ENCODE measurements at places on chromosomes 4 and X.
A peak's percentile ranks its signal among the peaks of the same experiment; 100 is the strongest.

GRCh38 chr4:114072781-114073180 lies 93.3 kb upstream of the ARSJ start:
- DNase-seq, result no peak

DNA sequence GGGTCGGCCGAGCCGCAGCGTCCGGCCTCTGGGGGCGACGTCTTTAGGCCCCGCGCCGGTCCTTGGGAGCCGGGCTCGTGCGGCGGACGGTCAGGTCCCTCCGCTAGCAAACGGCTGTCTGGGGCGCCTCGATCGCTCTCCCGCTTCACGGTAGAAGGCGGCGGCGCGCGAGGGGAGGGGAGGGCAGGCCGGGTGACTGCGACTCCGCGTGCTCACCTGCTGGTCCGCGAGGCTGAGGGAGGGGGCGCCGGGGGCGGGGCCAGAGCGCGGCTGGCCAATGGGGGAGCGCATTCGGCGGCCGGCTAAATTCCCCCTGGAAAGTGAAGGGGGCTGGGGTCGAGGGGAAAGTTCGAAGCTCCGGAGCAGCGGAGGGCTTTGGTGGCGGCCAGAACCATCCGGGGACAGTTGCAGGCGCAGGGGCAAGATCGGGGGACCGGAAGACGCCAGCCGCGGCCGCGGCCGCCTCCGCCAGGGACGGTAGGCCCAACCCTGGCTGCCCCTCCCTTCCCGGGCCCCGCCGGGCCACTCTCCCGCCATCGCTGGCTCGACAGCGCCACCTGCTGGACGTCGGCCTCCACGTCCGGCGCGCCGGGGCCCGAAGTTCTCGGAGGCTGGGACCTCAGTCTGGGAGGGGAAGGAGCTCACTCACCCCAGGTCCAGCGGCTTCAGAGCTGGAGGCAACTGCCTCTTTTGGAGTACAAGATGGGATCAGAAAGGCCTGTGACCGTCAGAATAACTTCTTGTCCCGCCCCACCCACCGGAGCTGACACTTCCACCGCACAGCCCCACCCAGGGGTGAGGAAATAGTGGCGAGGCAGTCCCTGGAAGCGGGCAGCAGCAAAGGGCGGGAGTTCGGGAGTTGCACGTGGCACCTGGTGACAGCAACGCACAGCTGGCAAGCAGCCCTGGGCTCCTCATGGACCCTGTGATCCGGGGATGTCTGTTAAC lies 49.9 kb downstream of the ELF4 start:
- DNase-seq, result peak; percentile 51

DNA sequence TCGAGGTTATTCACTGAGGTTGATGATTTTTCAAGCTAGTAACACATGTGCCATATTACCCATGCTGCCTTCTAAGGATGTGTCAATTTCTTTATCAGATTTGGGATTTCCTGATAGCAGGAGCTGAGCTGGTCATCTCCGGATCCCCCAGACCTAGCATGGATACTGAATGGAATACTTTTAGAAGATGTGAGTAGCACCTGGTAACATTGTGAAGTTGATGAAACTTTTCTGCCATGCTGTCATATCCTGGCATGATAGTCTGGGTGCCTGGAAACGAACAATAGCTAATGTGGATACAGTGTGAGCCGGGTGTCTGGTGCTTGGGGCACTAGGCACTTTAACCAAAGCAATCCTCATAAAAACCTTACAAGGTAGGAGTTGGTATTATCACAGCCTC lies 11.0 kb upstream of the CYTL1 start:
- no peak for DNase-seq

DNA sequence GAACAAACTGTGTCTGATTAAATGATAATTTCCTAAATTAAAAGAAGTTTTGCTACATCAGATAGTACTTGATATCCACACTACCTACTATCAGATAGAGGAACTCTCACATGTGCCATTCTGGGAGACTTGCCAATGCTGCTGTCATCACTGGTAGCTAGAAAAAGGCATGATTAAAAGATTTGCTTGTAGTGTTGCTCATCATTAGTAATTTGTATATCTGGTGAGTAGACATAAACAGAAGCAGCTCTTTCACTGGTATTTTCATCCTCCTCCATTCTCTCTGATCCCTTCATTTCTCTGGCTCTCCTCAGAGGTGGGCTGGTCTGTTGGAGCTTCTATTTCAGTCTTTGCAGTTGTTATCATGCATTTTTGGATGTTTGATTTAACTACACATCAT lies 56.0 kb downstream of the SPRY1 start:
- DNase-seq, result peak; percentile 20

DNA sequence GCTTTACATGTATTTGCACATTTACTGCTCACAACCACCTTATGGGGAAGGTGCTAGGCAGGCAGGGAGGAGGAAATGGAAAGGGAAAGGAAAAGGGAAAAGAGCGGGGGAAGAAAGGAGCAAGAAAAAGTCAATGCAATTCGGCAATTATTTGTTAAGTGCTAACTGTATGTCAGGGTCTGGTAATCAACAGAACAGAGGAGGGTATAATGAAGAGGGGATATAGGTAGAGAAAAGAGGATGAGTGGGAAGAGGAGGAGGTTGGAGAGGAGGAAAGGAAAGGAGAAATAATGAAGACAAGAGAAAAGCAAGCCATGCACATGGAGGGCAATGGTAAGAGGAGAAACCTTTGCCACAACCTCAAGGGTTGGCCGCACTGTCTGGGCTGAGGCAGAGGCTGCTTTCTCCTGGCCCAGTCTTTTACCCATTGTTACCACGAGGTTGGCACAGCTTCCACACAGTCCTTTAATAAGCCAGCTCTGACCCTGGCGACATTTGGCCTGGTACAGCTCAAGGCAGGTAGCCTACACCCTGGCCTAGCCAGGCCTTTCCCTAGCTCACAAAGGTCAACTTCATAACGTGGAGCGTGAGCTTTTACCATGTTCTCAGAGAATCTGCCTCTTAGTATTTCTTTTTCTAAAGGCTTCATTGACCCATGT lies 836 bp downstream of the BTK start:
- no peak for DNase-seq

GRCh38 chr4:1768367-1769034 lies 24.6 kb upstream of the FGFR3 start:
- DNase-seq, result no peak

- DNase-seq, result no peak
Observed at GRCh38 chrX:1452516-1453394, at the start of gene ASMTL. ASMTL (minus strand) TSS chrX:1452909; CDS start chrX:1452840, 69 bp downstream.

DNA sequence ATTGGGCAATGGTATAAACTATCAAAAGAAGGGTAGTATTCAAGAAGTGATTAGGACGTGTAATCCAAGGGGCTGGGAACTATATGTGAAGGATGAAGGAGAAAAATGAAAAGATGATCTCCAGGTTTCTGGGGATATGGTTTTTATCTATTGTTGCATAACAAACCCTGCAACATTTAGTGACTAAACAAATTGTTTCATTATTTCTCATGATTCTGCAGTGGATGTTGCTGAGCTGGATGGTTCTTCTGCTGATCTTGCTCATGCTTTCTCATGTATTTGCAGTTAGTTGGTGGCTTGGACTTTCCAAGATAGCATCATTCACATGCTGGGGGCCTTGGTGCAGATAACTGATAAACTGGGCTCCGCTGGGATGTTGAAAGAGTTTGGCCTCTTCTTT lies 29.1 kb downstream of the PHOX2B start:
- no peak for DNase-seq

DNA sequence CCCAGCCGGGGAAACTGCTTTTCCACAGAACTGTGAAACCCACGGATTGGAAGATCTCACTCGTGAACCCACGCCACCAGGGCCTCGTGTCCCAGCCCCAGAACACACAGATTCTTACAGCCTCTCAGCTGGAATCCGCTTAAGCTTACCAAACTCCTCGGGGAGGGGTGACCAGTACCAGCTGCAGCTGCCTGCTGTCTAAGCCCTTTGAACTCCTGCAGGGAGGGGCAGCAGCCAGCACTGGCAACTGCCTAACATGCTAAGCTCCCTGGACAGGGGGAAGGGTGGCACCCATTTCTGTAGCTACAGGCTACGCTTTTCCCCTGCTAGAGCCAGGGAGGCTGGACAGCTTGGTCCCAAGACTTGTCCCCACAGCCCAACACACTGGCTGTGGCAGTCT lies 38.4 kb downstream of the TBL1X start:
- DNase-seq, result no peak

DNA sequence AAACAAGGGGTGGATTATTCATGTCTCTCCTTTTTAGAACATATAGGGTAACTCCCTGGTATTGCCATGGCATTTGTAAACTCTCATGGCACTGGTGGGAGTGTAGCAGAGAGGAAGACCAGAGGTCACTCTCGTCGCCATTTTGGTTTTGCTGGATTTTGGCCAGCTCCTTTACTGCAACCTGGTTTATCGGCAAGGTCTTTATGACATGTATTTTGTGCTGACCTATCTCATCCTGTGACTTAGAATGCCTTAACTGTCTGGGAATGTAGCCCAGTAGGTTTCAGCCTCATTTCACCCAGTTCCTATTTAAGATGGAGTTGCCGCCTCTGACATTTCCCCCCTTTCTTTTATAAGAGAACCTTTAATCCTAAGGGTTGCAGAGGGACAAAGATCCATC lies 45.8 kb downstream of the MGST2 start:
- no peak for DNase-seq

GRCh38 chrX:43448688-43449087 lies 207.4 kb upstream of the MAOA start:
- no peak for DNase-seq

DNA sequence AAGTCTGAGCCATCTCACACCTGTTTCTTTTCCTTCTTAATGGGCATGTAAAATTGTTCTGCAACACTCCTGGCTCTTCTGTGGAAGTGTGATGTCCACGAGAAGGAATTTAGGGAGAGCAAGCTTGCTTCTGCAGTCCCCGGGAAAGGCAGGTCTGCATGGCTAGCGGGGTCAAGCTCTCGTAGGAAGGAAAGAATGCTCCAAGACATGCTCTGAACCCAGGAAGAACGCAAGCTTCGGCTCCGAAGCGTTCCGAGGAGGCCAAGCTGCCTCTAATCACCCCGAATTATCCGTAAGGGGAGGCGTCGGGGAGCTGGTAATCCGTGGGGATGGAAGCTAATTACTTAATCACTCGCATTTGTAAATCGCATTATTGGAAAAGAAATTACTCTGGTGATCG lies 177.7 kb downstream of the CRLF2 start:
- no peak for DNase-seq

GRCh38 chrX:108001218-108001814 lies 19.1 kb upstream of the TEX13B start:
- peak; percentile 26 for DNase-seq

DNA sequence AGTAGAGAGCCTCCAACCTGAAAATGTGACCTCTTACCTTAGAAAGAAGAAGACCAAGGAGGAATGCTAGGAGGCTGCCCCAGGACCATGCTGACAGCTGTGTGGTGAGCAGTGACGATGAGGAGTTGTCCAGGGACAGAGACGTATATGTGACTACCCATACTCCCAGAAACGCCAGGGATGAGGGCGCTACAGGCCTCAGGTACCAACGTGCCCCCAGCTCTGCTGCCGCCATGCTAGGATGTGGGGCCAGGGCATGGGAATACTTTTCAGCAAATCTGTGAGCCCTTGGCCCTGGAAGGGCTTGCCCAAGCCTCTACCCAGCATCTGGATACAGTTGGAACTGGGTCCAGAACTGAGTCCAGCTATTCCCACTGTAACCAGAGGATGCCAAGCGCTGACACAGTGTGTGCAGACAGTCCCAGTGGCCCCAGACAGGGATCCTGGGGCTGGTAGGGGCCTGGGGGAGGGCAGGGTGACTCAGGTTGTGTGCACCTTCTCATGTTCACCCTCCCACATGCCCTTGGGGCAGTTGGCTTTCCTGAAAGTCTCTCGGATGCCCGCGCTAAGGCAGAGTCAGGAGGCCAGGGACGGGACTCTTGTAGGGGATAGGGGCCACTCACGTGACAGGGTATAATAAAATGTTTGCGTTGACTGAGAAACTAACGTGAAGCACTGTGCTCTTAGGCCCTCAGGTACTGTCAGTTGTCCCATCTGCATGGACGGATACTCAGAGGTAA lies 23.9 kb upstream of the FAM193A start:
- no peak for DNase-seq

GRCh38 chr4:109046471-109047201 lies 255.8 kb downstream of the COL25A1 start:
- DNase-seq, result no peak

DNA sequence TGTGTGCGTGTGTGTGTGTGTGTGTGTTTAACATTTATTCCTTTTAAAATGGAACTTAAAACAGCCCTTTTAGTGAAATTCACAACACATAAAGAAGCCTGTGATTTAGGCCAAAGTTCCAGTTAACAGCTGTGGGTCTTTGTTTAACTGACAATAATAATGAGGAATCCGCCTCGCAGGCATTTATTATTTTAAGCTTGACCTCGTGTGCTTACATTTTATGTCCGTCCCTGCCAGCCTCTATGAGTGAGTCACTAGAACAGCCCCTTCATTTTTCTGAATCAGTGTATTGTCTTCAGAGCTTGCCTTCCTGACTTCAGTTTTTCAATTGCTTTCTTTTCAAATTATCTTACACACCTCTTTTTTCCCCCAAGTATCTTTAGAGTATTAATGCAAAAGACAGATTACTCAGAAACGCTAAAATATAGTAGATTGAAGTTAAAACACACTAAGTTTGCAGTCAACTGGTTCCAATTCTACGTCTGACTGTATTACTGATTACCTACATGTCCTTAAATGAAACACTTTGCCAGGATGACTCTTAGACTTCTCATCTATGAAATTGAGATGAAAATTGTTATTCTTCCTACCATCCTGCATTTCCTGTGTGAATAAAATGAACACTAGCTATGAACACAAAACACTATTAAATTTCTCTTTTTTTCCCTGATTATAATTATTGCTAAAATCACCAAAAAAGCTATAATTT lies 319.6 kb upstream of the HS3ST1 start:
- no peak for DNase-seq

- DNase-seq, result no peak
Observed at GRCh38 chrX:153776611-153777045, 4.2 kb upstream of the SRPK3 start.

- DNase-seq, result no peak
Observed at GRCh38 chr4:1770245-1770644, 22.8 kb upstream of the FGFR3 start.

DNA sequence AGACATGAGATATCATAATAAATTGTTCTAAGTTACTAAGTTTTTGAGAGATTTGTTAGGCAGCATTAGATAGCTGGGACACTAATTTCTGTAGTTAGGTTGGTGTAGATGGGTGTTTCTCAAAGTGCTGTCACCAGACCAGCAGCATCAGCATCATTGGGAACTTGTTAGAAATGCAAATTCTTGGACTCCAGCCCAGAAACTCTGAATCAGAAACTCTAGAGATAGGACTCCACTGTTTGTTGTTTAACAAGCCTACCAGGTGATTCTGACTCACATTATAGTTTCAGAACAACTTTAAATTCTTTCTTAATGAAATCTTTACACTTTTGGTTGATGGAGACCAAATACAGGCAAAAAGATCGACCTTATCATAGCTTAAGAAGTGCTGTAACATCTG lies 173.7 kb downstream of the PABPC4L start:
- DNase-seq, result no peak

DNA sequence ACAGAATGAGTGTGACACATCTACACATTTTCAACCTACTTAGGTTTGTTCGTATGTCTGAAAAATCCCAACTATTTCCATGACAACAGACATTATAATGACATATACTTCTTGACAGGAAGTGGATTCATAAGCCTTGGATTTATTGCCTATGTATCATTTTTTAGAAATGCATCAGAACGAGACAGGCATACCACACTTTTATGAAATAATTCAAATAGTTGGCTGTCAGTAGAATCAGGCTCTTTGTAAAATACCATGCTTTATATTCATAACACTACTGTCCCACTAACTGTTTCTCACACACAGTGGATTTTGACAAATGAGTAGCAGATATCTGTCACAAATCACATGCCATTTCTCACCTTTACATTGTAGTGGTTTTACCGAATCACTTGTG lies 173.2 kb downstream of the BEND2 start:
- no peak for DNase-seq
